ENCODE measurements at places on chromosomes 5 and 9.
A peak's percentile ranks its signal among the peaks of the same experiment; 100 is the strongest.

- DNase-seq, result no peak
Measured at GRCh38 chr5:98334946-98335345, 438.5 kb upstream of the RGMB start.

DNA sequence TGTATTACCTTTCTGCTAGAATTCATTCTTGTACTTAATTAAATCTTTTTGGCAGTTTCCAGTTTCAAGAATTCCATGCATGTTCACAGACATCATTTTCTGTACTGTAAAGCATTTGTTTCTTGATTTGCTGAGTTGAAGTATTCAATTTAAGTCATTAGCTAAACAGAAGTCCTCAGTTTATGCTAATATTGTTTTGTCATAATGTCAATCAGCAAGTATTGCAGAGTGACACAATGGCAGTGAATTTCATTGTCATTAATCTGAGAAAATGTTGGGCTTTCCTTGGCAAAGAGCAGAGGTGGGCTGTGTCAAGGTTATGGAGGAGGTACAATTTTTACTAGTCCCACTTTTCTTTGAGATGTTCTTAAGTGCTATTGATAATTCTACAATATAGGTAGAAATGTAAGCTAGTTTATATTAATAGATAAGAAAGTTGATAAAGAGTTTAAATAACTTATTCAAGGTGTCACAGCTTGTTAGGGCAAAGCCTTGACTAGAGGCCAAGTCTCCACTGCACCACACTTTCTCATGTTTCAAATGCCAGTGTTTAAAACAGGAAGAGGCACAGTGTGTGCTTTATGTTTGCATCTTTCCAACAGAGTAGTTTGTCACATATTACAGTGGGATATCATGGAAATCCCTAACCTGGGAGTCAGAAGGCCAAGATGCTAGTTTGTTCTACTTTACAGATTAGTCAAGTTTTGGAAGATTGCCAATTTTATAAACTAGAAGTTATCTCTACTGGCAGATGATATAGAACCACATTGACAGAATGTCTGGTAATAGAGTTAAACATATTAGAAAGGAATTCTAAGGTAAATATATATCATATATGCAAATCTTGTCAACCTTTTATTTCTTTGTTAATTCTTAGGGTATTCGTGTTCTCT is 56.3 kb downstream of the SLF1 start:
- DNase-seq, result no peak

DNA sequence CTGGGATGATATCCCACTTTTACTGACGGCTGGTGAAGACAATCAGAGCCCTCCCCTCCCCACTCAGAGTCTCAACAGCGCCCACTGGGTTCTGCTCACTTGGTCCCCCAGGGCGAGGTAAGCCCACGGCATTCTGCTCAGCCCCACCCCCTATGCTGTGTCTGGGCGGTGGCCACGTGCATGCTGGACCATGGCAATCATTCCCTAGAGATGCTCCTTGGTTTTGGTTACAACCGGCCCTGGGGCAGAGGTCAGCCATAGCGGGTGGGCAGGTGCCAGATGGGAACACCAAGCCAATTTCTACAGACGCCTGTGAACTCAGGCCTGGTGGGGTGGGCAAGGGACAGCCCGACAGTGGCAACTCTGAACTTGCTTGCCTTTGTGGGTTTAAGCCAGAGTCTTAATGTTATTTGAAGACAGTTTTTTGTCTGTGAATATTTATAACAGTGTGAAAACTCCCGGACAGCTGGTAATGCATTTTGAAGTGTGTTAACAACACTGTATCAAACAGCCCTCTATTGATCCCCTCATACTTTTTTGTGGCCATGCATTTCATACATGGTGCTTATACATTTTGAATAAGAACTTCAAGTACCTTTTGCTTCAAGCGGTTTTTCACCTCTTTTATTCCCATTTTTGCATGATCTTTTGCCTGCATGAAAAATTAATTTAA is 94.2 kb downstream of the CRB2 start:
- DNase-seq, result no peak

- DNase-seq, result no peak
Measured at GRCh38 chr9:135246248-135247205, 159.1 kb downstream of the OLFM1 start.

GRCh38 chr9:108634672-108635462 is 220.9 kb downstream of the ACTL7B start:
- peak; percentile 21 for DNase-seq

DNA sequence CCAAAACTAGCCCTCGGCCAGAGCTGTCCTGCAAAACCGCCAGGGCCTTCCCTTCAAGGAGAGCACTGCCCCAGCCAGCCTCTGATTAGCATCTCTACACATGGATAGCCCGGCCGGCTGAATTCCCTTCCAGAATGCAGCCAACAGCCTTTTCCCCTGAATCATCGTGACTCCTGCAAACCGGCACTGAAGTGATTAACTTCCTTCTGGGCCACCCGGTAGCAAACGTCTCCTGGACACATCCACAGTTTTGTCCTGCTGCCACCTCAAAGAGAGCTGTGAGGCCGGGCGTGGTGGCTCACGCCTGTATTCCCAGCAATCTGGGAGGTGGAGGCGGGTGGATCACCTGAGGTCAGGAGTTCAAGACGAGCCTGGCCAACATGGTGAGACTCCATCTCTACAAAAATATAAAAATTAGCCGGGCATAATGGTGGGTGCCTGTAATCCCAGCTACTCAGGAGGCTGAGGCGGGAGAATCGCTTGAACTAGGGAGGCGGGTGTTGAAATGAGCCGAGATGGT is 21.1 kb upstream of the EEIG1 start:
- peak; percentile 76 for DNase-seq

GRCh38 chr5:32767948-32768467 is 56.9 kb downstream of the NPR3 start:
- DNase-seq, result peak; percentile 87

- DNase-seq, result no peak
Measured at GRCh38 chr5:134103998-134104654, 10.4 kb upstream of the TCF7 start.

DNA sequence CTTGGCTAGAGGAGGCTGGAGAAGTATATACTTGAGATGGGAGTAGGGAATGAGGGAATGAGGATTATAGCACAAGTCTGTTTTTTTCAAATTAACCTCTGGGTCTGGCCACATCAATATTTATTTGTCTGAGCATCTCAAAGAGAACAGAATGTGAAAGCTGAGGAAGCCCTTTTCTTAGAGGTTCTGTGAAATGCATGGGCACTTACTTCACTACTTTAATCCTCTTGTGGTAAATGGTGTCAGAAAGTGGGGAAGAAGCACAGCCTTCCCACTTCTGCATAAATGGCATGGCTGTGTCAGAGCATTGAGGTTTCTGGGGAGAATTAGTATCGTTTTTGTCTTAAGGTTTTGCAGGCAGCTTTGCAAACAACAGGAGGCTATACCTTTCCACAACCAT is 48.6 kb downstream of the SPATA31D1 start:
- no peak for DNase-seq

- DNase-seq, result no peak
Measured at GRCh38 chr9:138051586-138052321, 174.2 kb downstream of the CACNA1B start.

- DNase-seq, result no peak
Measured at GRCh38 chr5:16671208-16671607, 54.4 kb upstream of the RETREG1 start.

DNA sequence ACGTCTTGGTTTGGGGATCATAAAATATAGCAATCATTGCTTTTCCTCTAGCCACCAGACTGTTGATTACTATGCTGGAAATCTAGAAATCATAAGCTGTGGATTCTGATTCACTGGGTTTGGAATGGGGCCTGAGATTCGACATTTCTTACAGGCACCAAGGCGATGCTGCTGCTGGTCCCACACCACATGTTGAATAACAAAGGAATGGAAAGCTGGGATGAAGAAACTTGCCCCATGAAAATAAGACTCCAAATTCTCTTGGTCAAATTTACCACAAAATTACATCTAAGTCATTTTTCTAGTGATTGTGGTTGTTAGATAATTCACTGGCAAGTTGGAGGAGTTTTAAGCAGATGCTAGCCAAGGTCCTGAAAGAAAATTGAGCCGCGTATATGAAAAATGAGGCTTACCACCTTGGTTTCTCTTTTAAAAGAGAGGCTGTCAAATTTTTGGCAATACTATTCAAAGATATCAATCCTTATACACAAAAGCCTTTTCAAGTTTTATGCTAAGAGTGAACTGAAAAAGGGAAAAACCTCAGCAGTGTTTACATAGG is 23.0 kb upstream of the MEIKIN start:
- no peak for DNase-seq

GRCh38 chr9:31071606-31072286 is 1312.7 kb upstream of the ACO1 start:
- DNase-seq, result no peak

GRCh38 chr9:98600631-98601030 is 108.1 kb downstream of the GABBR2 start:
- DNase-seq, result no peak

GRCh38 chr9:82560457-82560904 is 502.5 kb downstream of the RASEF start:
- DNase-seq, result no peak

DNA sequence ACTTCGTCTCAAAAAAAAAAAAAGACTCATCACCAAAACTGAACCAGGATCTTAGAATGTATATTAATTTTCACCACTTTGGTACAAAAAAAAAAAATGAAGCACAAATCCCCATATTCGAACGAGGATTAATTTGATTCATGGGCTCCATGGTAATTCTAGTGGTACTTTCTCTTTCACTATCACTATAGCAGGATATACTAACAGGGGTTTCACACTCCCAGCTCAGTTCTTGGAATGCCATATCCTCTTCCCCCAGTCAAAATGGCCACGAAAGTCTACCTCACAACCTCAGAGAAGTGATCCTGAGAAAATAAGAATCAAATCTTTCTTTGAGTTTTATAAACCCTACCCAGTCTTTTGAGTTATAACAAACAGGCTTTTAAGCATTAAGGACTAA is 235.7 kb downstream of the FBXL17 start:
- no peak for DNase-seq

DNA sequence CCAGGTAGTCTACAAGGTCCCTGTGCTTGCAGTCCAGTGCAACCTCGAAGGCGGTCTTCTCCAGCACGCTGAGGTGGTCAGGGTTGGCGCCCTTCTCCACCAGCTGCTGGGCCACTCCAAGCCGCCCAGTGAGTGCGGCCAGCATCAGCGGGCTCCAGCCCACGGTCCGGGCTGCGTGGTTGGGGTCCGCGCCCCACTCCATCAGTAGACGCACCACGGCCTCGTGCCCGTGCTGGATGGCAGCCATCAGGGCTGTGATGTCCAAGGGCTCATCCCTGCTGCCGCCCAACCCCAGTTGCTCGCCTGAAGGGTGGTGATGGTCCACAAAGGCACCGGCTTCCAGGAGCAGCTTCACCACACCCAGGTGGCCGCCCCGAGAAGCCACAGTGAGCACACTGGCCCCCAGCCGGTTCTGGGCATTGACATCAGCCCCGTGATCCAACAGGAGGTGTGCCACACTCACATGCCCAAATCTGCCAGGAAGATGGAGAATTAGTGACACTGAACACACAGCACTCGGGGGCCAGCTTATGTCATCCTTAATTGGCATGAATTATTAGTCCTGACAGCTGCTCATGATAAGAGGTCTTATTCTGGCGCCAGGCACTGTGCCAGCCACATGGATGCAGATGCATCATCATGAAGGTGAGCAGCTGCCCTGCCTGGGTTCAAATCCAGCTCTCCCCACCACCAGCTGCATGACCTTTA is 6.1 kb downstream of the ANKS6 start:
- no peak for DNase-seq
